ENCODE measurements at places on chromosomes 1 and 21.

DNA sequence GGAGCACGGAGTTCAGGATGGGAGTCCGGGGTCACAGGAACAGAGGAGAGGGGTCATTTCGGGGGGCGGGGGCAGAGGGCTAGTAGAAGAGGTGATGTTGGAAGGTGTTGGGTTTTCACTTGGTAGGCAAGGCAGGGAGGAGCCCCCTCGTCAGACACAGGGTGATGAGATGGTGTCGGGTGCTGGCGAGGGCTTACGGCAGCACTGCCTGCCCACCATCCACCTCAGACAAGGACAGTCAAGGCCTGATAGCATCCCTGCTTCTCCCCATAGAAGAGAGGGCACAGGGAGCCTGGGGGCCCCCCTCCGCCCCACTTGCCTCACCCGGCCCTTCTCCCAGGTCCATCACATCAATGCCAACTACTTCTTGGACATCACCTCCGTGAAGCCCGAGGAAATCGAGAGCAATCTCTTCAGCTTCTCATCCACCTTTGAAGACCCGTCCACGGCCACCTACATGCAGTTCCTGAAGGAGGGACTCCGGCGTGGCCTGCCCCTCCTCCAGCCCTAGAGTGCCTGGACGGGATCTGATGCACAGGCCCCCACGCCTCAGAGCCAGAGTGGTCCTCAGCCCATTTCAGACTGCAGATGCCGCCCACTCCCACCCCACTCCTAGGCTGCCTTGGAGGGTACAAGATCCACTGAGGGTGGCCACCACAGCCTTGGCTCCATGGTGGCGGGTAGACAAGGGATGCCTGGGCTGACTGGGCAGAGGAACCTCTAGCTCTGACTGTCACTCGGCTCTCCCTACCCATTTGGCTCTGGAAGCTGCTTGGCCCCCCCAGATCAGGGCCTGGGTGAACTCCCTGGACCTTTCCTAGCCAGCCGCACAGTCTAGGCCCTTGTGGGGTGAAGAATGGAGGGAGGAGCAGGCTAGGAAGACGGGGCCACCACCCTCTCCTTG is 4.3 kb upstream of the MTFR1L start:
- DNase-seq, result no peak

- DNase-seq, result no peak
Observed at GRCh38 chr1:15254559-15254958, 7.5 kb downstream of the FHAD1 start.

- no peak for DNase-seq
Observed at GRCh38 chr21:31526040-31526439, 133.5 kb upstream of the SOD1 start.

DNA sequence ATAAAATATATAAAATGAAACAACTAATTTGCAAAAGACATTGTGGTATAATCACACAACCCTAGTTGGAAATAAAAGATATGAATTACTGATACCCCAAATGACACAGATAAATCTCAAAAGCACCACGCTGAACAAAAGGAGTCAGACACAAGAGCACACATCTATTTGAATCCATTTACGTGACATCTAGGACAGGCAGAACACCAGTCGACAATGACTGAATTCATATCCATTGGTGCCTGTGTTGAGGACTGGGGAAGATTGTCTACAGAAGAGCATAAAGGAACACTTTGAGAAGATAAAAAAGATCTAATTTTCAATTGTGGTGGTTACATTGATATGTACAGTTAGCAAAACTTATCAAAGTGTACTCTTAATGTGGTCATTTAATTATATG is 874.1 kb downstream of the LTN1 start:
- no peak for DNase-seq

GRCh38 chr1:20699558-20699957 is 18.2 kb downstream of the KIF17 start:
- DNase-seq, result no peak

DNA sequence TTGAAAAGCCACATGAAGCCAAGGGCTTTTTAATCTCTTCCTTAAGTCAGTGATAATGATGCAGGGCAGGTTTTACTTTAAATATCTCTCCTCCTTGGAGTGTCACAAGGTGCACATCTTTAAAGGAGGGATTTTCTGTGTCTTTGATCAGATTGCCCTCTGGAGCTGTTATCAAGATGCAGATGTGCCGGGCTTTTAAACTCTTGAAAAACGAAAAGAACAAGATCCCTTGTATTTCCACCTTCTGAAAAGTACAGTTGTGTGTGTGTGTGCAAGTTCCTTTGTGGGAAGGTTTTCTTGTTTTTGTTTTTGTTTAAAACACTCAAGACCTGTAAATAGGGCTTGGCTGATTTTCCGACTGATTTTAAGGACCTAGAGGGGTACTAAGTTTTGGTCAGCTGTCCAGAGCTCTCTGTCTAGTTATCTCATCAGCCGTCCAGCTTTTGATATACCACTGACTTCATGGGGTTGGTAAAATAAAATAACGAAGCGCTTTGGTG is 1.6 kb downstream of the MARK1 start:
- no peak for DNase-seq

DNA sequence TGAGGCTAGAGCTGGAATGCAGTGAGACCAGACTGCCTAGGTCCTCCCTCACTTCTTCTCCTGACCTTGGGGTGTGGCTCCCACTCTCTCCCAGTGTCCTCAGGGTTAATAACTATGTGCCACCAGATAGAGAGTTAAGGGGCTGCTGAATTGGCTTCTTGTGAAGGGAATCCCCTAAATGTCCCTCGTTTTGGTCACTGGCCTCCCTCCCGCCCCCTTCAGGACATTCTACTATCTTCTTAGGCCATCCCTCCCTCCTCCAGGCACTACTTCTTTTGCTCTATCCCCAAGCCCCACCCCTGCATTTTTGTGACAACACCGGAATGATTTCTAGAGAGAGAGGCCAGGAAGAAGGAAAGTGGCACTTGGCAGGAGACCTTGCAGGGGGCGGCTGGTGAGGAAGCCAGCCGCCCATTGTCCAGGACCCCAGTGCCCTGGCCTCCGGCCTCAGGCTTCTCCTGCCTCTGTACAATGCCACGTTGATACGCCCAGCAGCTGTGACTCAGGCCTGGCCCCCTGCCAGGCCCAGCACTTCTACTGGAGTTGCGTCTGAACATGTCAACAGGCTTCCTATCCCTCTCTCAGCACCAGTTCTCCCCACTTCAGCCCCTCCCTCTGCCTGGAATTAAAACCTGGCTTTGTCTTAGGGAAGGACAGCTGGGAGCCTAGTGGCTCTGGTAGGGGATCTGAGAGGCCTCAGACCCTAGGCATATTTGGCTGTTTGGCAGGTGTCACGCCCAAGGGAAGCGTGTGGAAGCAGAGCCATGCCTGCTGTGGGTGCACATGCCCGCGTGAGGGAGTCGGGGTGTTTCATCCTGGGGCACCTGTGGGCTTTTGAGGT is 9.1 kb downstream of the LMNA start:
- DNase-seq, result no peak

DNA sequence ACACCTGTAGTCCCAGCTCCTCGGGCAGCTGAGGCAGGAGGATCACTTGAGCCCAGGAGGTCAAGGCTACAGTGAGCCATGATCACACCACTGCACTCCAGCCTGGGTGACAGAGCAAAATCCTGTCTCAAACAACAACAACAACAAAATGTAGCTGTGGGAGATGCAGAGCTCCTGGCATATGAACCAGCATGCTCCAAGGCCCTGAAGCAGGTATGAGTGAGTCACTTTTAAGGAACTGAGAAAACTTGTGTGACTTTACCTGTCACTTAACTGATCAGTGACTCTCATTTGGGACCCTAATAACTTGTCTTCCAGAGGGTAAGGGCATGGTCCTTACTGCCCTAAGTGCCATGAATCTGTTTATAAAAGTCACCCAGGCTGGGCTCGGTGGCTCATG is 19.4 kb upstream of the TMEM222 start:
- DNase-seq, result no peak

- no peak for DNase-seq
Observed at GRCh38 chr1:66271216-66271903, 262.6 kb upstream of the SGIP1 start.

Data from progenitor cell of endocrine pancreas (in vitro differentiated cells).